ENCODE measurements at places on chromosomes 6 and 20. TPM values are rescaled to one million over a fixed set of nuclear protein-coding genes. Genes with fewer than 3 reads are reported as not detected.

GRCh38 chr20:8271727-8272126 lies 139.7 kb downstream of the PLCB1 start:
- DNase-seq = no peak

- DNase-seq = no peak
Measured at GRCh38 chr6:112927641-112928320, 580.7 kb downstream of the RFPL4B start.

- no peak for DNase-seq
Measured at GRCh38 chr6:151128763-151129370, 110.9 kb upstream of the AKAP12 start.

Gene SLC22A7
- total RNA-seq = not detected

Gene RIMS1
- total RNA-seq = 0.58 TPM

All from epithelial cell of proximal tubule (primary cell).